ENCODE measurements at places on chromosomes 16 and 17.

GRCh38 chr17:67517325-67517724, 140.2 kb downstream of the PITPNC1 start:
- no peak for DNase-seq

- no peak for DNase-seq
Observed at GRCh38 chr17:14211246-14211645, 25.4 kb downstream of the CDRT15 start.

GRCh38 chr17:57391857-57392471, 135.6 kb downstream of the MSI2 start:
- DNase-seq, result no peak

- no peak for DNase-seq
Observed at GRCh38 chr16:54780266-54780665, 150.4 kb upstream of the IRX5 start.

GRCh38 chr17:31726980-31727427, 132.0 kb downstream of the COPRS start:
- DNase-seq, result no peak

GRCh38 chr17:77072670-77073069, 68.1 kb upstream of the SEC14L1 start:
- DNase-seq, result no peak

GRCh38 chr17:57898487-57899311, 48.9 kb upstream of the MRPS23 start:
- DNase-seq, result no peak

GRCh38 chr17:77177002-77177741, 36.4 kb downstream of the SEC14L1 start:
- no peak for DNase-seq

DNA sequence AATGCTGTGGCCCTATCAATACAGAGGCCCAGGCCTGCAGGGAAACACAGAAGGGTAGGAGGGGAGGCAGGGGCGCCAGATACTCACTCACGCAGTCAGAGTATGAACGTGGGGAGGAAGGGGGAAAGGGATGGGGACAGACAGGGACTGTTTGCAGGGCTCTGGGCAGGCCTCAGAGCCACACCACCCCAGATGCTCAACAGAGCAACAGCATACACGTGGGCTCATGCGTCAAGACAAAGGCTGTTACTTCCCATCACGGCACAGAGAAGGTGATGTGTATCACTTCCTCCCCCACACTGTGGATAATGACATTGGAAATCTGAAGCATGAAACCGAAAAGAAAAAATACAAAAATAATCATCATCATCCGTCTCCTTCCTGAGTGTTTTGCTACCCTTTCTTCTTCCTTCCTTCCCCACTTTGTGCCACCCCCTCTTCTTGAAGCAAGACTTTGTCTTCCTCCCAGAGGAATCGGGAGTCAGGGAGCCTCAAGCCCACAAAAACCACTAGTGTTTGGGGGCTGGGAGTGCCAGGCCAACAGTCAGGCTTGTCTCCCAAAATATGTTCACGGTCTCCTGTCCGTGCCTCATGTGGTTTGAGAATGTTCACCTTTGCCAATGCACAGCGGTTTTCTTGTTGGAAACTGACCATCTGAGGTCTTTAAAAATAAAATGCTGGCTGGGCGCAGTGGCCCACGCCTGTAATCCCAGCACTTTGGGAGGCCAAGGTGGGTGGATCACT, 20.1 kb downstream of the SLC39A11 start:
- DNase-seq, result peak; percentile 67

GRCh38 chr16:89409161-89409711, 81.1 kb downstream of the ANKRD11 start:
- no peak for DNase-seq

- DNase-seq, result no peak
Observed at GRCh38 chr16:86968866-86969265, 348.3 kb downstream of the C16orf95 start.

- no peak for DNase-seq
Observed at GRCh38 chr16:4488499-4488967, 12.3 kb downstream of the HMOX2 start.

GRCh38 chr16:47855431-47855830, 300.4 kb downstream of the ABCC12 start:
- DNase-seq, result no peak

GRCh38 chr17:80797741-80798594, 193.7 kb upstream of the CHMP6 start:
- no peak for DNase-seq

DNA sequence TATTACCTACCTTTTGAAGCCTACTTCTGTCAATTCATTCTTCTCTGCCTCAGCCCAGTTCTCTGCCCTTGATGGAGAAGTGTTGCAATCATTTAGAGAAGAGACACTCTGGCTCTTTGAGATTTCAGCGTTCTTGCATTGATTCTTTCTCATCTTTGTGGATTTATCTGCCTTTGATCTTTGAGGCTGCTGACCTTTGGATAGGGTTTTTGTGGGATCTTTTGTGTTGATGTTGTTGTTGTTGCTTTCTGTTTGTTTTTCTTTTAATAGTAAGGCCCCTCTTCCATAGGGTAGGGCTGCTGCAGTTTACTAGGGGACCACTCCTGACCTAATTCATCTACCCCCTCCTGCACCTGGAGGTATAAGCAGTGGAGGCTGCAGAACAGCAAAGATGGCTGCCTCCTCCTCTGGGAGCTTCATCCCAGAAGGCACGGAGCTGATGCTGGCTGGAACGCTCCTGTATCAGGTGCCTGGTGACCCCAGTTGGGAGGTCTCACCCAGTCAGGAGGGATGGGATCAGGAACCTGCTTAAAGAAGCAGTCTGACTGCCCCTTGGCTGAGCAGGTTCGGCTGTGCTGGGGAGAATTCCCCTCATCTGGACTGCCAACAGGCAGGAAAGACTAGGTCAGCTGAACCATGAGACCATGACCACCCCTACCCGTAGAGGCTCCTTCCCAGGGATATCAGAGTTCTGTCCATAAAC, 28.0 kb downstream of the NFATC3 start:
- DNase-seq, result no peak

DNA sequence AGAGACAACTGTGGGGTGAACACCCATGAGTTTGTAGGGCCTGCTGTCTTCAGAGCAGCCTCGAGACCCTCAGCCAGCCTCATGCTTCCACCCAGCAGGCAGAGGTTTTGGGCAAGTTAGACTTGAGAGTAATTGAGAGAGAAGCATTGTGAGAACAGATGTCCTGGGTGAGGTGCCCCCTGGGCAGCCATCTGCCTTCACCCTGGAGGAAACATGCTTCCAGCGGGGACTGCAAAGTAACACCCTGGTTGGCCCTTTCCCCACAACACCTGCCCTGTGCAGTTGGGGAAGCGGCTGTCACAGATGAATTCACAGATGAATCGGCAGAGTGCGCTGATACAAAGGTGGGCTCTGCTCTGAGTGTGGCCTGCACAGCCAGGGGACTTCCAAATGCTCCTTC, 23.4 kb downstream of the ATPAF2 start:
- no peak for DNase-seq

- no peak for DNase-seq
Observed at GRCh38 chr17:40097931-40098845, 2.2 kb downstream of the NR1D1 start.

DNA sequence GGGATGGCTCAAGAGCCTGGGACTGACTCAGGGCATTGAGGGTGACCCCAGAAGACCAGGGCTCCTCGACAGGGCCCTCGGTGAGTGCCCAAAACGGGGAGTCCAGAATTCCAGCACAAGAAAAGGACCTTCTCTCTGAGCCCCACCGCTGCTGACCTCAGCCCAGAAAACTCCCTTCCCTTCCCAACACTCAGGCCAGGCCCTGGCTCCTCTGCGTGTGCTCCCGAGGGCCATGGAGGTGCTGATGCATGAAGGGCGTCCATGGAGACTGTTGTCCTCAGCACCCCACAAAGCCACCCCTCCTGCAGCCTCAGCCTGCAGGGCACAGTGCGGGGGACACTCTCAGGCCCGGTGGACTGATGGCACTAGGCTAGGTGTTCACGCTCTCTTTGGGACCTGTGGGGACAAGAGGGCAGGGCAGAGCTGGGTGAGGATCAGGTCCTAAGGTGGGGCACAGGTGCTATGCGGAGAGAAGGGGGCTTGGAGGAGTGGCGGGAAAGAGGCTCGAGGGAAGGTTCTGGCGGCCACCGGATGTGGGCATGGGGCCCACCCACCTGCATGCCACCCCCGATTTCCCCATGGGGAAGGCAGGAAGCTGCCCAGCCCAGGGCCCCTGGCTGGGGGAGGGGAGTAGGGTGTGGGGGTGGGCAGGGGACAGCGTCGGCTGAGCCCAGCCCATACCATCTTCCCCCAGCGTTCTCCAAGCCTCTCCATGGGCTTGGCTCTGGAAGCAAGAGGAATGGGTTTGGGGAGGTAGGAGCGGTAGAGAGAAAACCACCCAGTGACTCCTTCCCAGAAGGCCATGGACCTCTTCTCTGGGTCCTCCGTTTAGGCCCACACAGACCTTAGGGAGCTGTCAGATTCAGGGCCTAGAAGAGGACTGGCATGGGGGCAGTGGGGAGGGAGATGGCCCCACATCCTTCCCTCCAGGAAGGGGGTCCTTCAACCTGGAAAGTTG, 4.5 kb upstream of the TSPOAP1 start:
- peak; percentile 82 for DNase-seq

DNA sequence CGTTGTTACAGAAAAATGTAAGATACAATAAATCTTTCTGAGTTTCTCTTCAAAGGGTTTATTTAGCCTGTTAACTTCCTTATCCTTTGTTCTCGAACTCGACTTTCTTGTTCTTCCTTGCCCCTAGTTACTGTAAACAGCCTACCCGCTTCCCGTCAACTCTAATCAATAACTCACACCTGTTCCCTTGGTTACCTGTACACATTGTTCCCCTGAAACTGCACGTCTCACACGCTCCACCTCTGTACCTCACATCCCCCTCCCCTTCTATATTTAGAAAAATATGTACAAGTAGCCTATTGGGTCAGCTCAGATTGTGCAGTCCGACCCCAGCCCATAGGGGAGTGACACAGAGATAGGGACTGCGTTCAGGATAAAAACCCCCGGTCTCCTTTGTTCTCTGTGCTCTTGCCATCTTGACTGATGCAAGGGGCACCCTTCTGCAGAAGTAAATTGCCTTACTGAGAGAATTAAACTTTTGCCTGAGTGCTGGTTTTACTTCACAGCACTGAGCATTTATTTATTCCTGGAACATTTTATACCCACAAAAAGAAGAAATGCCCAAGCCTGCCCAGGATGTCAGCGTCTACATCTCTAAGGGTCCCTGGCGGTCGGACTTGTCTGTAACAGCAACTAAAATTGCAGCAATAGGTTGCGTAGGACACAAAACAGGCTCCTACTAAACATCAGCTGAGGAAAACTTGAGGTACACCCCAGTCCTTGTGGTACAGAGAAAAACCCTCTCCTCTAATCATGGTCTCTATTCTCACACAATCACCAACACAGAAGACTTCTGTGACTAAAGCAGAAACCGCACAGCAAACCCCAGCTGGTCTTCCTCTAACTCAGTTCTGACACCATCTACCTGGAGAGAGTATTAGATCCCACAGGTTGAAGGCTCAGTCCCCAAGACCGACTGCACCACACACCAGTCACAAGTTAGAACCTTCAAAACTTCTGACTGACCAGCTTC, 11.3 kb downstream of the WDR45B start:
- no peak for DNase-seq

- DNase-seq, result no peak
Observed at GRCh38 chr17:57048096-57048495, 37.0 kb upstream of the AKAP1 start.
